ENCODE measurements at places on chromosomes 11 and 22.

GRCh38 chr11:94219771-94220170 lies 84.6 kb upstream of the IZUMO1R start:
- DNase-seq, result no peak

- DNase-seq, result no peak
Measured at GRCh38 chr11:45649544-45650165, 15.8 kb downstream of the CHST1 start.

GRCh38 chr22:39502109-39502788 lies at the start of gene MIEF1:
Gene MIEF1 (plus strand): TSS chr22:39502290. CDS start chr22:39511295, 9,005 bp downstream.
- peak; percentile 99 for DNase-seq

DNA sequence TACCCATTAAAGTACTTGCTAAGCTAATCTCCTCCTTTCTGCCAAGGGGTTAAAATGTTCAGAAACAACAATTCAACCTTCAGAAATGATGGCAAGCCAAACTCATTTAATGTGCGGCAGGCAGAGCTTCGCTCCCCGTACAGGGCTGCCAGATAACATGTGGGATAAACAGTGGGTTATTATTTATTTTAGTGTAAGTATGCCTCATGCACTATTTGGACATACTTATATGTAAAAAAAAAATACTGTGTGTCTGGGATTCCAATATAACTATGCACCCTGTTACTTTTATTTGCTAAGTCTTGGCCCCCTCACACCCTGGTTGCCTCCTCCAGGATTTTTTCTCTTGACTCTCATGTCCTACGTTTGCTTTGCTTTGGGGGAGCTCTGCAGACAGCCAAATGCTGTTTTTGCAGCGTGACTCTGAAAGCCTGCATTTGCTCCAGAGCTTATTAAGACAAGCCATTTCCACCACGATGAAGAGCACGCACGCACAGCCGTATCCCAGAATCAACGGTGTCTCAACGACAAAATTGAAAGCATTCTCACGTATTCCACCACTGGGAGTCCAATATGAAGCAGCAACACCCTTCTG lies 86.5 kb upstream of the SHANK2 start:
- peak; percentile 26 for DNase-seq

- DNase-seq, result no peak
Measured at GRCh38 chr22:50523806-50524675, 1.4 kb downstream of the SCO2 start.
